Smooth muscle cell of the umbilical artery (primary cell): ENCODE measurements at places on chromosomes 1 and 21. TPM values are rescaled to one million over a fixed set of nuclear protein-coding genes. Genes with fewer than 3 reads are reported as not detected.

Gene IVL
- total RNA-seq: 1.1 TPM in 1 of 2 replicates, not detected in the other

Gene SPRR2A
- not detected in 2 replicates for total RNA-seq

Gene HLCS
- 35.6 and 51.2 TPM in 2 replicates for total RNA-seq

Gene SNX27
- 43.1 and 50.6 TPM in 2 replicates for total RNA-seq

Gene CEP104
- 22.3 and 41.8 TPM in 2 replicates for total RNA-seq

Gene BTF3L4
- total RNA-seq: 45.4 and 80.5 TPM in 2 replicates

Gene TBX15
- total RNA-seq: 0.05 TPM in 1 of 2 replicates, not detected in the other

Gene MATN1
- under 0.01 and 0.18 TPM in 2 replicates for total RNA-seq

Gene PROX1
- under 0.01 and 0.51 TPM in 2 replicates for total RNA-seq

Gene AGT
- total RNA-seq: 0.09 TPM in 1 of 2 replicates, not detected in the other

Gene CFHR5
- total RNA-seq: not detected in 2 replicates

Gene FASLG
- total RNA-seq: not detected in 2 replicates

Gene KLHDC7A
- not detected in 2 replicates for total RNA-seq

Gene HMGCL
- total RNA-seq: 47.5 and 50.5 TPM in 2 replicates
